Substantia nigra (tissue), 51 donors: ENCODE measurements at places on chromosomes 12 and 14.

GRCh38 chr12:39613525-39613924 lies 6.1 kb downstream of the ABCD2 start:
- no peak for DNase-seq

- no peak for DNase-seq
Observed at GRCh38 chr14:24427537-24428508, 1.6 kb downstream of the CBLN3 start.

DNA sequence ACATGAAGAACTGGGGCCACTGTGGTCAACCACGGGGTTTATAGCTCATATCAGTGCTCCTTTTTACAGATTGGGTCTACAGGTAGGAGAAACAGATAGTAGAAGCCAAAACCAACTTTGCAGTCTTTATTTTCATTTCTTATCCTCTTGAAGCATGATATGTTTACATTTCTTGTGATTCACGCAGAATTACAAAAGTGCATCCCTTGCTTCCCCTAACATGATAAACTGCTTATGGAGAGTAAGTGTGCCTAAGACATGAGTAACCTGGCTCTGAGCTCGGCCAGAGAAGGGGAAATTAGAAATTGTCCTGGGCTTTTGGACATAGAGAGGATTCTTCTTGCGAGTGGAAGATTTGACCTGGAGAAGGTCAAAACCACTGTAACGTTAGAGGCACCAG lies 18.4 kb downstream of the PWP1 start:
- DNase-seq, result no peak

- DNase-seq, result no peak
Observed at GRCh38 chr12:46358325-46358700, 14.3 kb downstream of the SLC38A2 start.

GRCh38 chr12:77720258-77720657 lies 110.4 kb upstream of the NAV3 start:
- DNase-seq, result no peak

GRCh38 chr14:89214221-89214965 lies 202.6 kb downstream of the FOXN3 start:
- DNase-seq, result peak; percentile 49

DNA sequence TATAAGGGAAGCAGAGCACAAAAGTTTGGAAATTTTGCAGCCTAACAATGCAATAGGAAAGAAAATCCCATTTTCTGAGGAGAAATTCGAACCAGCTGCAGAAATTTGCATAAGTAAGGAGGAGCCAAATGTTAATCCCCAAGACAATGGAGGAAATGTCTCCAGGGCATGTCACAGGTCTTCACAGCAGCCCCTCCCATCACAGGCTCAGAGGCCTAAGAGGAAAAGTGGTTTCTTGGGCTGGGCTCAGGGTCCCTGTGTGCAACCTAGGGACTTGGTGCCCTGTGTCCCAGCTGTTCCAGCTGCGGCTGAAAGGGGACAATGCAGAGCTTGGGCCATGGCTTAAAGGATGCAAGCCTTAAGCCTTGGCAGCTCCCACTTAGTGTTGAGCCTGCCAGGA lies 190.0 kb downstream of the MDGA2 start:
- DNase-seq, result no peak

DNA sequence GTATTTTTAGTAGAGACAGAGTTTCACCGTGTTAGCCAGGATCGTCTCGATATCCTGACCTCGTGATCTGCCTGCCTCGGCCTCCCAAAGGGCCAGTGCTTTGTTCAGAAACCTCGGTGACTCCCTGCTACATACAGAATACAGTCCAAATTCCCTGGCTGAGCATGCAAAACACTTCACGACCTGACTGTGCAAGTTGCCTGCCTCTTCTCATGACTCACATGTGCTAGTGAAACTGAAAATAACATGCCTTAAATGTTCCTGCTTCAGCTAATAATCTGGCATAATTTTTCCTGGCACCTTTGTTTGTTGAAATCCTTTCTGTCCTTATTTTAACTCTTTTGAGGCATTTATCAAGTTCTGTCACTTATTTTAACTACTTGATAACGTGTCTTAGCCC lies 8.2 kb downstream of the DMAC2L start:
- no peak for DNase-seq

DNA sequence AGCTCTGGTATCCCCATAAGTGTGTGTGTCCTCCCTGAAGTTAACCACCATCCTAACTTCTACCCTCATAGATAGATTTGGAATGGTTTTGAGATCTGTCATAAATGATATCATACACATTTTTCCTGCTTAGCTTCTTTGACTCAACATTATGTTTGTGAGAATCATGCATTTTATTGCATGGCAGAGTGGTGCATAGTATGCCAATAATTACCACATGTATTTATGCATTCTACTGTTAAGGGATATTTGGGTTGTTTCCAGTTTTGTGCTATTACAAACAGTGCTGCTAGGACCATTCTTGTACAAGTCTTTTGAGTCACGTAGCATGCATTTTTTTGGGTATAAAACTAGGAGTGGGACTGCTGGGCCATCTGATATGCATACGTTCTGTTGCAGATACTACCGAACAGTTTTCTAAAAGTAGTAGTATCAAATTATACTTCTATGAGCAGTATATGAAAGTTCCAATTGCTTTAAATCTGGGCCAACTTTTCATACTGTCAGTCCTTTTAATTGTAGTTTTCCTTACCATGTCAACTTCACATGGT lies 13.4 kb downstream of the GRIP1 start:
- DNase-seq, result no peak

GRCh38 chr12:28872654-28873268 lies 276.3 kb upstream of the FAR2 start:
- DNase-seq, result peak; percentile 9

- DNase-seq, result peak; percentile 6
Observed at GRCh38 chr12:80837342-80837978, 100.3 kb downstream of the LIN7A start.

GRCh38 chr14:74490486-74490885 lies 2.6 kb downstream of the NPC2 start:
- DNase-seq, result no peak

DNA sequence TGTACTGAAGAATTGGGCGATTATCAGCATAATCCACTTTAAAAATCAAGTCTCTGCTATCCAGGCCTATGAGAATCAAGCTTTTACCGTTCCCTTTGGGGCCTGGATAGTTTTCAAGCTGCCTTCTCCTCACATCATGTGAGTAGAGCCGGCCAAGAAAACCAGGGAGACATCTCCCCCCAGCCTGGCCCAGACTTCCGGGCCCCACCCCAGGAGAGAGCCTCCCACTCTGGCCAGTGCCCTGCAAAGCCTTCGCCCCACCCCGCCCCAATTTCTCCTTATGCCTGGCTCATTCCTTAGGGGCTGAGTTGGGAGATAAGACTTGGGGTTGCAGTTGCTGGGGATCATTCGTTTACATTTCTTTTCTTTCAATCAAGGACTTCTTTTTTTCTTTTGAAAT lies 1.4 kb upstream of the TMEM132C start:
- no peak for DNase-seq

- DNase-seq, result no peak
Observed at GRCh38 chr12:57027805-57028153, 11.4 kb upstream of the TAC3 start.

DNA sequence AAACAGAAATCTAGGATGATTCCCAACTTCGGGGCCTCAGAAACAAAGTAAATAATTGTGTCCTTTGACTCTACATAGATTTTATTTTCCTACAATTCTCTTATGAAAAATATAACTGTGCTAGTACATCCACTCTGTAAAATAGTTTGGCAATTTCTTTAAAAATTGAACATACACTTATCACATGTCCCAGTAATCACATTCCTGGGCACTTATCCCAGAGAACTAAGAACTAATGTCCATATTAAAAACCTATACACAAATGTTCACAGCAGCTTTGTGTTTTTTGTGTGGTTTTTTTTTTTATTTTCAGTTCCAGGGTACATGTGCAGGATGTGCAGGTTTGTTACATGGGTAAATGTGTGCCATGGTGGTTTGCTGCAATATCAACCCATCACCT lies 99.0 kb downstream of the KCNH5 start:
- DNase-seq, result no peak

GRCh38 chr12:29043069-29043468 lies 106.0 kb upstream of the FAR2 start:
- no peak for DNase-seq

DNA sequence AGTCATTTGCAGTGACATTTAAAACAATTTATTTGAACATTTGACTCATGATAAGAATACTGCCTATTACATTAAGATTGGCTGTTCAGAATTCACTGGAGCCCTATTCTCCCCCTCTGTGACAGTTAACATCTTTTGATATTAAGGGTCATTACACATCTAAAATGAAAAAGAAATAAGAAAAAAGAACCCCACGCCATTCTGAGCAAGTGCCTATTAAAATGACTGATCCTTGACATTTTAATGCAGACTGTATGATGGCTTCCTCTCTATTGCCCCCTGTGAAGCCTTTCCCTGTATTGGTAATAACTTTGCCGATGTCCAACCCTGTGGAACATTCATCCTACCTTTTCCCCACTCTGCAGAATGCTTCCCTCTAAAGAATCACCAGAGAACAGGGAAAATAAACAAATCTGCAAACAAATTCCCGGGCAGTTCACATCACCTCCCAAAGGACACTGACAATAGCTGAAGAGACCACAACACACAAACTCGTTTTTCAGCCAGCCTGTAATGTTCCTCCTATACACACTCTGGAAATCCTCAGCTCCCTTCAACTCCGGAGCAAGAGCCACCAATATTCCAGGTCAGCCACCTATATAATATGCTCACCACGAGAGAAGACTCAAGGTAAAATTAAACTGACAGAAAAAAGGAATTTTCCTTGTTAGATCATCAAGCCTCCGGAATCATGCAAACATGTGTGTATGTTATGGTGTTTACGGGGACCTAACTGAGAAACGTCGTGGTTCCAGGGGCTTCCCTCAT lies 2.1 kb downstream of the NIN start:
- no peak for DNase-seq

GRCh38 chr14:55976219-55976618 lies 142.0 kb upstream of the PELI2 start:
- no peak for DNase-seq

GRCh38 chr14:91368776-91369416 lies 48.7 kb downstream of the CCDC88C start:
- DNase-seq, result no peak

- DNase-seq, result no peak
Observed at GRCh38 chr14:59148334-59148900, 40.0 kb upstream of the DAAM1 start.

GRCh38 chr12:5083955-5084849 lies 40.5 kb downstream of the KCNA5 start:
- no peak for DNase-seq

- peak; percentile 98 for DNase-seq
Observed at GRCh38 chr12:48681710-48682532, at the start of gene KANSL2. Gene KANSL2, minus strand, starts transcription at chr12:48682238. Its CDS starts 606 bp downstream, at chr12:48681632.

- DNase-seq, result no peak
Observed at GRCh38 chr14:27881063-27881462, 885.5 kb upstream of the FOXG1 start.

DNA sequence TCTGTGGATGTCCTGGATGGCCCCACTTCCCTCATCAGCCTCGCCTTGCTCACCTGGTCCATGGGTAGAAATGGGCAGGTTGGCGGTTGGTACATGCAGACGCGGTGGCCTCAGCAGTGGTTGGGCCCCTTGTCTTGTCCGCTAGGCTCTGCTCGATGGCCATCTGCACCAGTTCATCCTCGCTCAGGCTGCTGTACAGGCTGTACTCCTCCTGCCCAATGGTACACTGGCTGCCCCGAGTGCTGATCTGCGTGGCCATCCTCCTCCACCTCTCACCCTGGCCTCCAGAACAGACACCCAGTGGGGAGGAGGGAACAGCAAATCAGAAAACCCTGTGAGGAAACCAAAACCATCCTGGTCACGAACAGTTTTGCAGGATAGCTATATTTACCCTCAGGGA lies 12.1 kb downstream of the ASB2 start:
- no peak for DNase-seq

DNA sequence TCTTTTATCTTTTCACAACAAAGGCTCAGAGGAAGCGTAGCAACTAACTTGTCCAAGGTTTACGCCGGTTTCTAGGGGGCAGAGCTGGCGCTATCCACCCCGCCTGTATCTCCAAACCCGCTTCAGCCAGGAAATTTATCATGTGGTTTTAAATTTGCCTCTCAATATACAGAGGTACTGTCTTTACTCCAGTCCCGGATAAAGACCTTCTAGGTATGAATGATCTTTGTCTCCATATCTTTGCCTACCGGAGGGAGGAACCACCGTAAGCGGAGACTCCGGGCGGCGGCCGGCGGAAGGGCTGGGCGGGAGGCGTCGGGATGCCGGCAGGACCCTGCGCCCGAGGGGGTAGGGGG lies 693 bp upstream of the RIMKLB start:
- DNase-seq, result no peak

- DNase-seq, result no peak
Observed at GRCh38 chr12:62248873-62249272, 11.3 kb upstream of the USP15 start.

DNA sequence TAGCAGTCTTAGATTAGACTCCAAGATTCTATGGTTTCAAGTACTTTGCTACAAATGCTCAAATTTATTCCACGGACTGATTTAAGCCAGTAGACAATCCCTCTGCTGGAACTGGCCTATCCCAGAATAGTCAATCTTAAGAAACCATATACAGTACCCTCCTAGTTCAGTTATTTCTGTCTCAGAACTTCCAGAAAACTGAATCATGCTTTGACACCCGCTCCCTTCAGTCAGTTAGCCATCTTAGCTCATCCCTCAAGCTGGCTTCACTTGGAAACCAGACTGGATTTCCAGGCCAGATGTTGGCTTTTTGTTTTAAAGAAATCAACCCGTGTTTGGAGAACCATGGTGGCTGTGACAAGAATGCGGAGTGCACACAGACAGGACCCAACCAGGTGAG lies 125.5 kb downstream of the NT5DC3 start:
- no peak for DNase-seq

DNA sequence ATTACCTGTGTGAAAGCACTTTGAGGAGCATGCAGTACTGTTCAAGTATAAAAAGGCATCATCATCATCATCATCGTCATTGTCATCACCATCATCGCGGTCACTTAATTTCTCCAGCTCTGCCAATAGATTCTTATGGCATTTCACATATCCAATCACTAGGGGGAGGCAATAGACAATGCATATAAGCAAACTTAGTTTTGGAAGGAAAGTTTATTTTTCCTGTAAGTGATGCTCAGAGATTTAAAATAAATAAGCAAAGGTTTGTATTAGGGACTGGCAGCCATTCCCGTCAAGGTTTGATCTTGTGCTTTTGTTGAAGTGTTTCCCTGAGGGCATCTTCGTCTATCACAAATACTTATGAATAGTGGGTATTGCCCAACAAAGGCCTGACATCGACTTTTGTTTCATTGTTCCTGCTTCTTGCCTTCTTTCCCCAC lies 127.4 kb downstream of the KTN1 start:
- DNase-seq, result no peak
